Peyer's patch (tissue), 4 donors: ENCODE measurements at places on chromosomes 13 and 19.

DNA sequence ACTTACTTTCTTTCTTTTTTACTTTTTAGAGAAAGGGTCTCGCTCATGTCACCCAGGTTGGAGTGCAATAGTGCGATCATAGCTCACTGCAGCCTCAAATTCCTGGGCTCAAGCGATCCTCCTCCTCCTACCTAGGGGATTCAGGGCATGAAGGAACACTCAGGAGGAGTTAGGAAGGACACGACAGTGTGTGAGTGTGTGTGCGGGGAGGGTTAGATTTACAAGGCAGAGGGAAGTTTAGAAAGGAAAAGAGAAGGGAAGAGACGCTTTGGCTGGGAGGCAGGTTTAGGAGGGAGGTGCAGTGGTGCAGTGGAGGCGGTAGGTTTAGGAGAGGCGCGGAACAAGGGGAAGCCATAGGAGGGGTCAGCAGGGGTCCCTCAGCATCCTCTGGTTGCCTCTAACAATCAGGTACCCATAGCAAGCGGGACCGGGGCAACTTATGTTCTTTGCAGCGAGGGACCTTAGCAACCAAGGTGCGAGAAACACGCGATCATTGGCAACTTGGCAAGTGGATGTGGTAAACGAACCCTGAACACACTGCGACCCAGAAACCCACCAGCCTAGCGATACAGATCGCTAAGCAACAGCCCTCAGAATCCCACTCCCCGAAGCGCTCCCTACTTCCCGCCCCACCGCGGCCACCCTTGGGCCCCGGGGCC, 501 bp downstream of the SIRT2 start:
- DNase-seq: peak; percentile 52

DNA sequence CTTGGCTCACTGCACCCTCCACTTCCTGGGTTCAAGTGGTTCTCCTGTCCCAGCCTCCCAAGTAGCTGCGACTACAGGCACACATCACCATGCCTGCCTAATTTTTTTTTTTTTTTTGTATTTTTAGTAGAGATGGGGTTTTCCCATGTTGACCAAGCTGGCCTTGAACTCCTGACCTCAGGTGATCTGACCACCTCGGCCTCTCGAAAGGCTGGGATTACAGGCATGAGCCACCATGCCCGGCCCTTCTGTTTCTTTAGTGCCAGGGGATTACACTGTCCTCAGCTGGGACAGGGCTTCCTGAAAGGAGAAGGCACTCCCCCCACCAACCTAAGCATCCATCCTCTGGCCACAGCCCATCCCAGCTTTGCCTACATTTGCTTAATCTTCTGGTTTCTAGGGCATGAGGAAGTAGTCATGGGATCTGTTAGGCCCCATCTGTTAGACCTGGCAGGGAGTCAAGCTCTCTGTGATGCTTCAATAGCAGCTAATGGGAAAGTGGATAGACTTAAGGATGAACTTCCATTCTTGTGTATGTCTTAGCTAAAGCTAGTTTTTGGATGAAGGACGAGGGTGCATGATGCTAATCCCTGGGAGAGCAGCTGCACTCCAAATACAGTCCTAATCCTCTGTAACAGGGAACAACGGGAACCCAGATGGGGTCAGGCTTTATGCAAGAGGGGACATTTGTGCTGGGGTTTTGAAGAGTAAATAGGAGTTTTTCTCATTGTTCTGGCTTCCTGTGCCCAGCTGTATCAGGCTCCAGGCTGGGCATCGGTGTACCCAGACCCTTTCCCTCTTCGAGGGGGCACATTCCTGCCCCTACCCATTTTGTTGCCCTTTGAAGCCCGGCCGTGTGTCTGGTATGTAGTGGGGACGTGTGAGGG, 2.6 kb downstream of the VAV1 start:
- DNase-seq: no peak

DNA sequence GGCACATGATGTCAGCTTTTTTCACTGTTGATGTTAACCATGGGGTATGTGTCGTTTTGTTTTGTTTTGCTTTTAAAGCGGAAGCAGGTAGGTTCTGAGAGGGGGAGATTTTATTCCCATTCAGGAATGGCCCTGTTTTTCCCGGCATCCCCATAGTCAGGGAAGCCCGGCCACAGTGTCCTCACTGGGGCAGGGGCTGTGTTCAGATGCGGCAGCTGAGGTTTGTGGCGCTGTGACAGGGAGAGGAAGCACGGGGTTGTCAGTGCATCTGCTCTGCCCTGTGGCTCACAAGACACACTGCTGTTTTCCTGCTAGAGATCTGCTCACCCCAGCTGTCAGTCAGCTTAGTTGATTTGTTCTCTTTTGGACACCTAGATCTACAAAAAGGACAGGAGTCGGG, 27.6 kb downstream of the ANKRD27 start:
- DNase-seq: no peak

GRCh38 chr13:37306778-37307544, 201.5 kb upstream of the CSNK1A1L start:
- DNase-seq: no peak
